Stimulated activated CD4-positive, alpha-beta T cell treated with anti-CD3 and anti-CD28 coated beads, Interleukin-1b, Interleukin-23, amount 100 ng/mL, for 48 hours (primary cell): ENCODE measurements at places on chromosomes 6 and 20.

- no peak for DNase-seq
These were observed 40.9 kb downstream of the KIZ start for GRCh38 chr20:21166801-21167200.

- DNase-seq, result no peak
These were observed 314.0 kb downstream of the BMP7 start for GRCh38 chr20:56952258-56953047.

DNA sequence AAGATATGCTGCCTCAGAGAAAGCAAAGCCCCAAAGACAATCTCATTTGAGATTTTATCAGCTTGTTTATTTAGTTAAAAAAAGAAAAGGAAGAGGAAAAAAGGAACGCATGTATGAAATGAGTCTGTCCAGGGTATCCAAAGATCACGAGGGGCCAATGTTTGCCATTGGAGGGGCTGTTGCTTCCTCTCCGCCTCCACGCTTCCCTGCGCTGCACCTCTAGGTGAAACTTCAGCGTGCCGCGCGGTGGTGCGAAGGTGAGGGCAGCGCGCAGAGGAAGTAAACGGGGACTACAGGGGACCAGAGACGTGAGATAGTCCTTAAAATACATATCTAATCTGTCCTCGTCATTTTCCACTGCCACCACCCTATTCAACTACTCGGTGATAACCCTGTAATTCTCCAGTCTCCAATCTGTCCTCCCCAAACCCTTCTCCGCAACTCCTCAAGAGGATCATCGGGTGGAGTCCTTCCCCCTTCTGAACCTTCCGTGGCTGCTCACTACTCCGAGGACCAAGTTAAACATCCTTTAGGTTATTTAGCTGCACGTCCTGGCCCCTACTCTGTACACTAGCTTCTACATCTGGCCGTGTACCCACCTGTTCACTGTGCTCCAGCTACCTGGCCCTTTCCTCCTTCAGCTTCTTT, 1.1 kb upstream of the DCBLD1 start:
- peak; percentile 3 for DNase-seq

DNA sequence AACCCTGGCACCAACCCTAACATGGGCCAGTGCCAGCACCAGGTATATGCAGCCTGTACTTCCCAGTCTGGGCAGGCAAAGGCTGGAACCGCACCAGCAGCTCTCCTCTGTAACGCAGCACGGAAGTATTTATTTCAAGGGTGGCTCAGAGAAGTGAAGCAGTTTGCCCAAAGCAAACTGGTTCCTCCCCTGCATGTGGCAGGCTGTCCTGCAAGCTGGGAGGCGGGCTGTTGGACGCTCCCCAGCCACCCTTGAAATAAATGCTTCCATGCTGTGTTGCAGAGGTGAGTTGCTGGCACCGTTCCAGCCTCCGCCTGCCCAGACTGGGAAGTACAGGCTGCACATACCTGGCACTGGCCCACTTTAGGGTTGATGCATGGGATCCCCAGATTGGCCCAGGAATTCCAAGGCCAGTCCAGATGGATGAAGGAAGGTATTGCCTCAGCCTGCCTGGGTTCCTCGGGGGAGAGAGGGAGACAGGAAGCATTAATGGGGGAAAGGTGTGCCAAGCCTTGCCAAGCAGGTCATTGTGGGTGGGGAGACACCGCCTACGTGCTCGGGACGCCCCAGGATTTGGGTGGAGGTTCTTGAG, 49.8 kb downstream of the PPARD start:
- DNase-seq, result no peak

DNA sequence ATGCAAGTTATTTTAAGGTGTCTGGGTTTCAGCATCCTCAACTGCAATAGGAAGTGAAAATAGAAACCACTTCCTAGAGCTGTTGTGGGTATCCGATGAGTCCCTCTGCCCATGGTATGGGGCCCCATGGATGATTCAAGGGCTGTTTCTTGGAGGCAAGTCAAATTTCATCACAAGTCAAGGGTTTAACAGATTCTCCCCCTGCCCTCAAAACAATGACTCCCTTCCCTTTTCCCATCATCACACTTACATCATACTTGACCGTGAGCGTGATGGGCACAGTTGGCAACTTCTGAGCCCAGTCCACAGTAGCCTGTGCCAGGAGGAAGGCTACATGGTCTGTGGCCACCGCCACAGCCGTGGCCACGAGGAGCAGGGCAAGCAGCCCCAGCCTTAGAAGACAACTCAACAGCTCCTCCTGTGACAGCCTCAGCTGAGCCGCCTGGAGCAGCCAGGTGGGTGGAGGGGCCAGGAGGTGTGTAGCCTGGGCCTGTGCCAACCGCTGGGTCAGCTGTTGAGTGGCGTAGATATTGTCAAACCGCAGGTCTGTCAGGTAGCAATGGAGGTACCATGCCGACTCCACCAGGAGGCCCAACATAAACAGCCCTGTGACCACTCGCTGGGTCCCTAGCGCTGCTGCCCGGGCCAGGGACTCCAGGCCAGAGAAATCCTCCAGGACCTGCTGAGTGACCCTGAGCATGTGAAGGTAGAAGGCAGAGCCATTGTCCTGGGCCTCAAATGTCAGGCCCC, 5.2 kb downstream of the OCSTAMP start:
- DNase-seq, result peak; percentile 69

- DNase-seq, result no peak
These were observed 32.5 kb upstream of the RPS6KA2 start for GRCh38 chr6:166659581-166659980.

DNA sequence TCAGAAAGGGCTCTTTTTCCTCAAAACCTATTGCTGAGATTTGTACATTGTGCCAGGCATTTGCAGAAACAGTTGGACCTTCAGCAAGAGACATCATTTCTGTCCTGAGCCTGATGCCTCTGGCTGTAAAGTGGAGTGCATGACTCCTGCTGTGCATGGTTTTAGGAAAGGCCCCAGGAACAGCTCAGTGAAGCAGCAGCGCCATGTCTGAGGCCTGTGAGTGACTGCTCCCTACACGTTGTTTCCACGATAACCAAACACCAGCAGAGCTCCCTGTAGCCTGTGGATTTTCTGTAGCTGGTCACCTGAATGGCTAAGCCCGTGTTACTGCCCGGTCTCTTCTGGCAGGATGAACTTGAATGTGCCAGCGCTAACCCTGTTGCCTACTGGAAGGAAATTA, 232.5 kb downstream of the TFAP2C start:
- no peak for DNase-seq

DNA sequence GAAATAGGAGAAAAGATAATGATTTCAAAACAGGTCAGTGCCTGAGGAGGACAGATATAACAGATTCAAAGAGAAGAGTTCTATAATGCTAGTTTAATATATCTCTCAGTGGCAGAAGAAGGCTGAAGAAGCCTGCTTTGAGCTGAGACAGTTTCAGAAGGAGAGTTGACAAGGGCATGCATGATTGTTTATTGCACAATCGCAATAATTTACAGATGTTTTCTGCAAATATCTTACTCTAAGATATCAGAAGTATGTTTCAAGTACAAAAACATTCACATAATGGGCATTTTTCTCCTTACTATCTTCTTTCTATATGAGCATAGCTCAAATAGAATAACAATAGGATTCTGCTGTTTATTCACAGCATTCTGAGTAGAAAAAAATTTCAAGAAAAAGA, 557.7 kb upstream of the NRSN1 start:
- no peak for DNase-seq

GRCh38 chr20:56347628-56348304, 11.0 kb upstream of the FAM210B start:
- DNase-seq, result no peak

- DNase-seq, result no peak
These were observed 21.4 kb downstream of the BCAS1 start for GRCh38 chr20:54048891-54049545.

DNA sequence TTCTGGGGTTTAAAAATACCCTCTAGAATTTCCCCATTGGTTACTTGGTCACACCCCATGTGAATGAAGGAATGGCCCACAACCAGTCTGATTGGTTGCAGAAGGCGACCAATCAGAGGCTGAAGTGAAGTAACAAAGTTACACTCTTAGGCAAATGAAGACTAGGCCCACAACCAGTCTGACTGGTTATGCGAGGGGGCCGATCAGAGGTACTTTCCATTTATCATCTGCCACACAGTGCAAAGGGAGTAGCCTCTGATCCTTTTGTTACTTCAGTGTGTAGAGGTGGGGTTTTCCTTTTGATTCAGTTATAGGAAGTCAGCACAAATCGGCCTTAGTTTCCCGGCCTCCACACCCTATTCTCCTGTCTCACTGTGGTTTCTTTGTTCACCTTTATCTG, 61.2 kb upstream of the SGK1 start:
- DNase-seq, result peak; percentile 68

DNA sequence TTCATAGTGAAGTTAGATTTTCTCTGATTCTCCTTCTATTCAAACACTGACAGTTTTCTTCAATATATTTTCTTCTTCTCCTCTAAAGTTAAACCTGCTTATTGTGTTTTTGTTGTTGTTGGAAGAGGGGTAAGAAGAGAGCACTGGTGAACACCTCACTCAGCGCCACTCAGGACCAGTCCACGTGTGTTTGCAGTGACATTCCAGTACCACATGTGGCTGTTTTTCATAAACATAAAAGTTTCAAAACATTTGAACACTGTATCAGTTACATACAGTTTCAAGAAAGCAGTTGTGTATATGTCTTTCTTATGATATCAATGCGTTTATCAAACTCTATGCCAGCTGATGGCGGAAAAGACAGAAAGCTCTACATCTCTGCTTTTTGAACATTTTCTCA, 86.7 kb downstream of the HMGCLL1 start:
- no peak for DNase-seq

- DNase-seq, result no peak
These were observed at the start of gene SERAC1 for GRCh38 chr6:158168040-158168289. SERAC1 (minus strand) TSS chr6:158168262; CDS start chr6:158158363, 9,899 bp downstream.

DNA sequence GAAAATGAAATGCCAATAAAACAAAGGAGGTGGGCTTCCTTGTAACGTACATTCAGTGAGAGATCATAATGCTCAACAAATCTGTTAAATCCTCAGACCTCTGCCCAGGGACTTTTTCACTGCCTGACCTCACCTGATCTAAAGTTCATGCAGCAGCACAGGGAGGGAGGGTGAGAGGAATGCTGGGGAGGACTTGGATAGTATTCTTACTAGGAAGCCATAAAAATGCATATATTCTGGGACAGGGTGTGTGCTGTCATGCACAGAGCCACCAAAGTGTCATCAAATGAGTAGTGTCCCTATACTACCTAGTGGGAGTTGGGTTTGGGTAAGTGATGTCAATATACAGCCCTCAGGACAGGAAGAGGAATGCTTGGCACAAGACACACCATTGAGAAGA, 32.6 kb downstream of the CLIC5 start:
- no peak for DNase-seq

- DNase-seq, result no peak
These were observed 4.9 kb downstream of the ARID1B start for GRCh38 chr6:156781861-156782631.

GRCh38 chr6:51260003-51260402, 441.3 kb downstream of the TFAP2B start:
- DNase-seq, result no peak

DNA sequence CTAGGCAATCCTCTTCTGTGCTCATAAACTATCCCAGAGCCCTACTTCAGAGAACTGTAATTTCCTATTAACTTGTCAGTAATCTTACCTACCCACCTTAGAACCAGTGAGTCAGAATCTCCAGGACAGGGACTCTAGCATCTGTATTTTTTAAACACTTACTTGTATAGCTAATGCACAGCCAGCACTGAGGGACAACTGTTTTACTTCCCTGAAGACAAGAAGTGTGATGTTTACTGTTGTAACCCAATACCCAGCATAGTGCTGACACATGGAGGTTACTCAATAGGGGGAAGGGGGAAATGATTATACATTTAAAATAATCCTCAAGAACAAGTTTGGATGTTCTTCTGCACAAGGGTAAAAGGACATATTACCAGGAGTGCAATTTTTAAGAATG, 130.8 kb downstream of the BTBD9 start:
- no peak for DNase-seq

DNA sequence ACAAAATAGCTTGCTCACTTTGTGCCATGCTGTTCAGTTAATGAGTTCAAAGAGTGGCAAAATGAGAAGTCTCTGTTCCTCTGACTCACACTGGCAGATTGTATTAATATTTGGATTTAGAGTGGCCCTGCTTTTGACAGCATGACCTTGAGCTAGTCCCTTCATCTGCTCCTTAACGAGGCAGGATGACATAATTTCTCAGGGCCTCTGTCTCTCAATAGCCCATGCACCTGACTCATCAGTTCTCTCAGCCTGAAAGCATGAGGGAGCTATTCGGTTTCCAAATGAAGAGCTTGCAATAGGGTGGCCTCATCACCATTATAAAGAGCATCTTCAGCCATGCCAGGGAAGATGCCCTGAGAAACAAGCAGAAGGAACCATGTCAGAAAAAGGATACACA, 38.2 kb downstream of the CAP2 start:
- DNase-seq, result no peak

- DNase-seq, result no peak
These were observed 101.5 kb downstream of the UNC5CL start for GRCh38 chr6:40937491-40937890.
